ENCODE measurements at places on chromosomes 11 and 22.

GRCh38 chr11:3123761-3124733, 41.1 kb downstream of the OSBPL5 start:
- no peak for DNase-seq

DNA sequence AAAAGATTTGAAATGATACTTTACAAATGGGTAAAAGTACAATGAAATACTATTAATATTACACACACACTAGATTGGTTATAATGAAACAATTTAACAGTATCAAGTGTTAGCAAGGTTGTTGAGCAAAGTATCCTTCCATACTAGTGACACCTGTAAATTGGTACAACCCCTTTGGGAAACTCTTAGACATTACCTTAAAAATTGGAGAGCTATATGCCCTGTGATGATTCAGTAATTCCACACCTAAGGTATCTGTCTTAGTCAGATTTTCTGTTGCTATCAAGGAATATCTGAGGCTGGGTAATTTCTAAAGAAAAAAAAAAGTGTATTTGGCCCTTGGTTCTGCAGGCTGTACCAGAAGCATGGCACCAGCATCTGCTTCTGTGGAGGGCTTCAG, 7.4 kb upstream of the GDPD4 start:
- no peak for DNase-seq

GRCh38 chr11:1557051-1557884, 14.8 kb downstream of the DUSP8 start:
- DNase-seq = no peak

- no peak for DNase-seq
Observed at GRCh38 chr11:83070044-83070701, 1.5 kb downstream of the RAB30 start.

- no peak for DNase-seq
Observed at GRCh38 chr11:44839458-44840084, 111.1 kb downstream of the TP53I11 start.

DNA sequence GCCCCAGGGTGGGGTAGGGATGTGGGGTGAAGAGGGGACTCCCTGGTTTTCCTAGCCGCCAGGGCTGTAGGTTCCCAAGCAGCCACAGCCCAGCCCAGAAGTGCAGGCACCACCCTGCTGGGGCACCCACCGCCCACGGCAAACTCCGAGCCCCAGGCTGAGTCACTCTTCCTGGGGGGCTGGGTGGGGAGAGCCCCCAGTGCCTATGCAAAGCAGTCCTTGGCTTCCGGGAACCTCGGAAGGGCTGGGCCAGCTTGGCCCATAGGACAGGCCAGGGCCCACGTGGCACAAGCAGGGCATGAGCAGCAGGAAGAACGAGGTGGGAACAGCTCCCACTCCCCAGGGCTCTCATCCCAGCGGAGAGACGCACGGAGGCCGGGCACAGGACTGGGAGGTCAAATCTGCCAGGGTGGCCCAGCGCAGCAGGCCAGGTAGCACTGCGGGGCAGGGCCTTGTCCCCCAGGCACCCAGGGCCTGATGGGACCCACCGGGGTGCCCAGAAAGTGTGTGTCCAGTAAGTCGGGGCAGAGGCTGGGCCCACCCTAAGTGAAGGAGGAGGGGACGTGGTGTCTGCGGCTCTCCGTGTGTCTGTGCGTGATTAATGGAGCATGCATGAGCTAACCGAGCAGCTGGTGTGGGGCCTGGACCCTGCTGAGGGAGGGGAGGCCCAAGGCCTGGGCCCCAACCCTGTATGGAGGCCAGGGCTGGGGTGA, 4.6 kb upstream of the IL17REL start:
- DNase-seq = peak; percentile 50

DNA sequence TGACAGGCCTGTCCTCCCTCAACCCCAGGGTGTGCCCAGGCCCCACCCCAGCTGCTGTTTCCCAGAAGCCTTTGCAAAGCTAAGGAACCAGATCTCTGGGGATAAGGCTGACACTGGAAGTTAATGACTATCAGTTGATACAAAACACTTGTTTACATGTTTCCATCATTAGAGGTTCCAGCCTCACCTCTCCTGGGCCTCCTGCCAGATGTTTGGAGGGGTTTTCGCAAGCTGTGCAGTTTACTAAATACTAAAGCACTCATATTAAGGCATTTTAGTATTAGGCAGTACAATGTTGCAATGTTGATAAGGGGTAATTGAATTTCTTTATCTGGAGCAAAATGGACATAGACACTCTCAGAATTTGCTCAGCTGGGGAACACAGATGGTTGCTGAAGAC, 218.7 kb downstream of the INSC start:
- DNase-seq = no peak

- DNase-seq = no peak
Observed at GRCh38 chr11:12077535-12078280, 32.7 kb upstream of the MICAL2 start.

- no peak for DNase-seq
Observed at GRCh38 chr11:88327462-88328143, 9.9 kb downstream of the CTSC start.

DNA sequence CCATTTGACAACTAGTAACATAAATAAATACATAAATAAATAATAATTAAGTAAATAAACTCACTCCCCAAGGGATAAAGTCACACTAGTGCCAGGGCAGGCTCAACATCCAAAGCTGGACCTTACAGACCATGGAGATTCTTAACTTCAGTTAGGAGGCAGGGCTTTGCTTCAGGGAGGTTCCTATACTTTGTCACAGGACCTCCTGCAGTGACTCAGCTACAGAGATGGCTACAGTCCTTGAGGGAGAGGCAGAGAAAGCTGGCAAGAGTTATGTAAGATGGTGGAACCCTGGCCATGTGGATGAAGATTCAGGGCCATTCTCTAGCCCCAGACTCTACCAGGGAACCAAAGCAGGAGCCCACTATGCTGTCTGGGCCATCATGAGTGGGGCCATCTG, 74.1 kb upstream of the CADM1 start:
- no peak for DNase-seq

DNA sequence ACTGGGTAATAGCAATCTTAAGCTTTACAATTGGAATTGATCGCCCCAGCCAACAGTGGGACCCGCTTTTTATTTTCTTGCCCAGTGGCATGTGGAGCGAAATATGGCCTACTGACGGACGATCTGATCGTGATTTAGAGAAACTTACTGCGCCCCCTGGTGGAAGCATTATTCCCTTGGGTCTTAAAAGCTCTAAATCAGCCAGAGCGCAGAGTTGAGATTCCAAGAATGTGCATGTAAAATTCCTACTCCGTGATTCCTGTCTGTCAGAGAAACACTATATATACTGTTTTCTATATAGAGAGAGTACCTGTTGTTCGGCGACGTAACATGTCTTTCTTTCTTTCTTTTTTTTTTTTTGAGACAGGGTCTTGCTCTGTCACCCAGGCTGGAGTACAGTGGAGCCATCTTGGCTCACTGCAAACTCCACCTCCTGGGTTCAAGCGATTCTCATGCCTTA, 3.7 kb upstream of the DPF2 start:
- peak; percentile 82 for DNase-seq

DNA sequence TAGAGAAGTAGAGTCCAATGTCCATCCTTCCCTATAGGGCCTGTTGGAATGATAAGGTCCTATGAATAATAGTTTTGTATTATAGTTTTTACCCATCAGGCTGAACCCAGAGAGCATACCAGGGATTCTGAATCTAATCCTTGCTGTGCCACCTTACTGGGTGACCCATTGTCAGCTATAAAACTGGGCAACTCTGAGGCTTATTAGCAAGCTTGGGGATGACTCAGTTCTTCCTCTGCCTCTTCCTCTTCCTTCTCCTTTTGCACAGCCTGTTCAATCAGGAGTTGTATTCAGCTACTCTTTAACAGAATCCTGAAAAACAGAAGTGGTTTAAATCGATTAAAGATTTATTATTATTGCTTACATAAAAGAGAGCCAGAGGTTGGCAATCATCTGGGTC, 8.9 kb downstream of the HEPHL1 start:
- no peak for DNase-seq

DNA sequence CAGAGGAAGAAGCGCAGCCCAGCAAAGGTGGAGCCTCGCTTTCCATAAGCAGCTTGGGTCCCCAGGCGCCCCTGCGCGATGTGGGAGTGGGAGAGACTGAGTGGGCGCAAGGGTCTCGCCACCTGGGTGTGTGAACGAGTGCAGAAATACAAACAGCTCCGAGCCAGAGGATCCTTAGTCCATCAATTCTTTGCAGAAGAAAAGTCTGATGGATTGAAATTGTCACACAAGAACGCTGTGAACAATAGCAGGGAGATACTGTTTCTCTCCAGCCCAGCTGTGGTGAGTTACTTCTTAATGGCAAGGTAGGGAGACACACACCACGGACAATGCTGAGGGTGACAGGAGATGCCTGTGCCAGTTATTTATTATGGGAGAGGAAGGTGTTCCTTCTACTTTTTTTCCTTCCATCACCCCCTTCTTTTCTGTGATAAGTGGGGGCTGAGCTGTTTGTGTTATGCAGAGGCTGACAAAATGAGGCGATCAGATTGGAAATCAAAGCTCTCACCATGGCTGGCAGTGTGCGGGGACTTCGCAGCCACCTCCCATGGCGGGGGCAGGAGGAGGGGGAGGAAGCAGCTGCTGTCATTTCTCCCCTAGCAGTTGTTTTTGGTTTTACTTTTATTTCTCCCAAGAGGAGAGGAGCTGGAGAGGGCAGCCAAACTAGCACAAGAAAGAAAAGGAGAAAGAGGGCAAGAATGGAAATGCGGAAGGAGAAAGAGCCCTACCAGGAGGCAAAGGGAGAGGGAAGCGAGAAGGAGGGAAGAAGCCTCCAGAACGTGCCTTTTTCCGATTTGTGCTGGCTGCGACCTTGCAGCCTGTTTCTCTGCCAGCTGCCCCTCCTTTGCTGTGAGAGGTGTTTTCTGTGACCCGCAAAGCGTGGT, 755.8 kb downstream of the NTM start:
- DNase-seq = no peak

DNA sequence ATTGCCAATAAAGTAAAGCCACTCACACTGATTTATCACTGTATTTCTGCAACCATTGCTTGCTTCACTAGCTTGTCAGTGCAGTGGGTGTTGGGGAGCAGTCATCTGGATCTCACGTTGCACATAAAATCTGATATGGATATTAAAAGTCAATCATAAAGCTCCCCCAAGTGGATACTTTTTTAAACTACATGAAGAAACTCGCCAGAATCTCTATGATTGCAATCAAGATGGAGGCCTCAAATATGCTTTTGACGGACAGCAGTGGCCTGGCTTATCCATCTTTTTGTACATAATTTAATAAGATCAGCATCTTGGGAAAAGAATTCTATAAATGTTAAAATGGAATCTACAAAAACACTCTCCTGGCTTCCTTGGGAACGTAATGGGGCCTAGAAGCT, 137.7 kb downstream of the WT1 start:
- DNase-seq = no peak

DNA sequence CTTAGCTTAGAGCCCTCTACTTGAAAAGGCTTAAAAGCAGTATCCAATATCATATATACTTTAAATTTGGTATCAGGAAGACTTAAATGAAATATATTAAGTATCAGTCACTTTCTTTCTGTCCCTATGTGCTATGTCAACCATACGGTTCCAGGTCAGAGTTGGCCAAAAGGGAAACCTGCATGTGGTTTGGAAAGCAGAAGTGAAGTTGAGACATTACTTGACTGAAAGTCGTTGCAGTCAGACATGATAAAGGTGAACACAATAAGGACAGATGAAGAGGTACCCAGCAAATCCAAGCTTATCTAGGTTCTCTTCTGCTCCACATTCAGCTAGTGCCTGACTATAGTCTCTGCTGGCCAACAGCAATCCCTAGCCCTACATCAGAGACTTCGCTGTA, 336.8 kb downstream of the KCNA4 start:
- DNase-seq = no peak

DNA sequence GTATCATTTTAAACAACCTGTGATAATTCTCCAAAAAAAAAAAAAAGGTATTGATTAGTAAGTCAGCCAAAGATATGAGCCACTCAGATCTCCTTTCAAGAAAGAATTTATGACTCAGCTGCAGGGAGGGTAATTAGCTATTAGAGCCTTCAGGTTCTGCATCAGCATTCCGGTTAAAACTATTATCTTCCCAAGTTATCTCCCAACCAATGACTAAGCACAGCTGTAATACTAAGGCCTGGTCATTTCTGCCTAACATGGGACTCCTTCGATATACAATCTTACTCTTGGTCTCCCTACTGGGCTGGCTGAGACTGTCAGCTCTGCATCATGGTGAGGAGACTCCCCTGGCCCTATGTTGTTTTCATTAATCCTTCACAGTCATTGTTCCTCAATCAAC, 60.4 kb downstream of the SBF2 start:
- DNase-seq = no peak

- no peak for DNase-seq
Observed at GRCh38 chr11:114060392-114061047, 1.0 kb downstream of the ZBTB16 start.

DNA sequence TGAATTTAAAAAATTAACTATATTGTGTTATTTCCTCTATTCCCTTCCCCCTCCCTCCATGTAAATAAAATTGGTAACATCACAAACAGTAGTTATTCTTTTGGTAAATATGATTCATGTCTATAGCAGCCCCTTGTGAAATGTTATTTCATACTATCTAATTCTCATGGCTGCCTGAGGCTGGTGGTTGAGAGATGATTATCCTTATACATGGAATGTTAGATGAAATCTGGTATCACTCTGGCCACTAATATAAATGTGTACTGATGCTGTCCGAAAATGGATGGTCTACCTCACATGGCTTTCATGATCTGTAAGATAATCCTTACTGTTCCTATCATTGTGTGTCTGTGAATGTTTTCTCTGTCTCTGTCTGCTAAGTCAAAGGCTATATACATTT, 25.0 kb upstream of the EXPH5 start:
- no peak for DNase-seq

DNA sequence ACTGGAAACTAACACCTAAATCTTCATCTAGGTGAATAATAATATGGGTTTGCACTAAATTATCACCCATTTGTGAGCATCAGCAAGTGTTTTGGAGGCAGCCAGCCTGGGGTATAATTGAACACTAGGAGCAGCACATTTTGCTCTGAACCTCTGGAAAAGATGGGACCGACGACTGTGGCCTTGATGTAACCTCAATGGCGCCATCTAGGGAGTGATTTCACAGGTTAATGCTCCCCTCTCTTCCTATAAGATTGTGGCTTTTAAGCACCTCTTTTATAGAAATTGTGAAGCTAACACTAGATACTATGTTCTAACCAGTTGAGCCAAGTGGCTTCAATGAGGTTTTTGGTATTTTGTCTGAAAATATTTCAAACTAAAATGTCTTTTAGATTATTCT, 203.7 kb downstream of the NELL1 start:
- no peak for DNase-seq

DNA sequence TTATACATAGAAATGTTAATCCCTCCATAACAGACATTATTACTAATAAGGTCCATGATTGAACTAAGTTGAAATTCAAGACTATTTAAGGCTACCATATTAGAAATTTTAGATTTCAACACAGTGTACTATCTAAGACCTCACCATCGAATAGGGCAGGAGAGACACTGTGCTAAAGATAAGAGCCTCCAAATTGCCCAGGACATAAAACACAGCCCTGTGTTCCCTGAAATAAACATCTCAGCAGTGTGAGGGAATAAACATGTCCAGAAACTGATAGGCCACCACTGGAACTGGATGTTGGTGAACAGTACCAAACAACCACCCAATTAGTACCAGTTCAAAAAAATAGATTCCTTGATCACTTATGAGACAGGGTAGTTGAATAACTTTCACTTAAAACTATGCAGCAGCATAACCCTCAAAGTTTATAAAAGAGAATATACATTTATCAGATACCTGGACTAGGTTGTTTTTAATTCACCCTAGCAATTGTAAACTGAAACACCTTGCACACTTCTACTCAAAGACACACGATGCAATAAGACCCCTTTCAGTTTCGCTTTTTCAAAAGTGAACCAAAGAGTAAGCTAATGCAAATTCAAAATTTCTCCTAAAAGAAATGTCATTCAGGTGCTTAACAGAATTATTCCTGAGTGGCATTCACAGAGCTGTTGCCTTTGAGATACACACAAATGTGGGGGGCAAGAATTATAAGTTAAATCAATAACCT, 34.3 kb downstream of the USP28 start:
- DNase-seq = no peak
